ENCODE measurements at places on chromosomes 11 and 22. TPM values are rescaled to one million over a fixed set of nuclear protein-coding genes. Genes with fewer than 3 reads are reported as not detected.

DNA sequence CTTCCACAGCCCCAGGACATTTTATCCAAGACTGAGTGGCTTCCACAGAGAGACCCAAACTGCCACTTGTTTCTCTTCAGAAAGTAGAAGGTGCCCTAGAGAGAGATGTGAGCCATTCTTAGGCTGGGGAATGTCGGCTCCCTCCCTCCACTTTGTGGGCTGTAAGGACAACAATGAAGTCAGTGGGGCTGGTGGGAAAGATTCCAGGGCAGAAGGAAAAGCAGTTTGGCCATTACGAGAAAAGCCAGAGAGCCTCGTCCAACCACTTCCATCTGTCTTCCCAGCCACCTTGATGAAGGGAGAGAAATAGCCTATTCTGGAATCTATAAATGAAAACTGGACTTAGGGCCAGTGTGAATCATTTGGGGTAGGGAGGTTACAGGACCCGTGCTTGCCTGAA is 382.5 kb downstream of the NXPE2 start:
- no peaks in the 10 kb centered on the region for H3K4me1 ChIP-seq
- no peaks in the 10 kb centered on the region for H3K27me3 ChIP-seq
- no peak overlapping the region for H3K4me3 ChIP-seq
- H3K27ac ChIP-seq: no peak overlapping the region

DNA sequence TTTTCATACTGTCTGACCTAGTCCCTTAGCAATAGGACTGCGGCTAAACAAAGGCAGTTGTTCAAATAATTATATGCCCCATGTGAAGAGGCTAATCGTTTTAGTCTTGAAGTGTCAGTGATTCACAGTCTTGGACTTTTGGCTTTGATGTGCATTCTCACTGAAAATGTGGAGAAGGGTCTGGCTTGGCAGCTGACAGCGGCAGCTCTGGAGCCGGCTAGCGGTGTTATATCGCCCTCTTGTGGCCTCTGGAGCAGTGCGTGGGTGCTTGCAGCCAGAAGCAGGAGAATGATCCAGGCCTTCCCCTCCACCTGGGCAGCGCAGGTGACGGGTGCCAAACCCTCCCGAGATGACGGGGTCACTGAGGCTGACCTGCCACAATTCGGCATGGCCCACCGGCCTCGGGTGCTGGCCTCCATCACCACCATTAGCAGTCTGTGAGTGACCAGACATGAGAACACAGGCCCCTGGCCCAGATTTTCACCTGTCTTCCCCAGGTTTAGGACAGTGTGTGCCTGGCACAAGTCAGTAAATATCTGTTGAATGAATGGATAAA is 90.3 kb upstream of the PITPNB start:
- no peaks in the 10 kb centered on the region for H3K27me3 ChIP-seq
- H3K36me3 ChIP-seq: no peaks in the 10 kb centered on the region
- peak; percentile 70 for DNase-seq
- no peaks in the 10 kb centered on the region for H3K4me1 ChIP-seq
- H3K4me3 ChIP-seq: no peak overlapping the region

The MISFA gene
- total RNA-seq: 3.1 TPM

DNA sequence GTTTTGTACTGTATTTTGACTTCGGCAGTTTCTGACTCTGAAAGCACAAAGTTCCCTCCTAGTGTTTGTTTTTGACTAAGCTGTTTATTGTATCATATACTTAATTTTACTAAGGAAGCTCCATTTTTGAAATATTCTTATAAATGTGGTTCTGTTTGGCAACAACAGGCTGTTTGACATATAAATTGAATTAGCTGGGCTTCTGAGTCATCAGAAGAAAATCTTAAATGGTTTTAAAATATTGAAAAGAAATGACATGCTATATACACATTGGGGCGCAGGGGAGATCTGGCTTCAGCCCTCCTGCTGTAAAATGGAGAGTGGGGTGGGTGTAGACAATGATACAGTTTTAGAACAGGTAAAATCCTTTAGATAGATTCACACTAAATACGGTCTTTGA is 38.6 kb downstream of the SHISA8 start:
- H3K36me3 ChIP-seq: peaks cover 96% of the 10 kb centered on the region
- H3K4me1 ChIP-seq: peaks cover 12% of the 10 kb centered on the region
- no peak overlapping the region for H3K27ac ChIP-seq
- no peaks in the 10 kb centered on the region for H3K27me3 ChIP-seq

The SLC15A3 gene
- total RNA-seq: 7.6 TPM

GRCh38 chr11:128260398-128260797 is 327.0 kb downstream of the ETS1 start:
- H3K4me3 ChIP-seq: no peak overlapping the region
- DNase-seq: no peak
- H3K27ac ChIP-seq: no peak overlapping the region
- no peaks in the 10 kb centered on the region for H3K27me3 ChIP-seq
- H3K36me3 ChIP-seq: no peaks in the 10 kb centered on the region
- H3K4me1 ChIP-seq: no peaks in the 10 kb centered on the region

The PHLDB1 gene
- 27.7 TPM for total RNA-seq

GRCh38 chr11:17273668-17274282 is 2.8 kb upstream of the NUCB2 start:
- H3K27ac ChIP-seq: no peak overlapping the region
- no peaks in the 10 kb centered on the region for H3K27me3 ChIP-seq
- no peaks in the 10 kb centered on the region for H3K4me1 ChIP-seq
- no peak overlapping the region for H3K4me3 ChIP-seq
- H3K36me3 ChIP-seq: no peaks in the 10 kb centered on the region

- DNase-seq: no peak
- no peaks in the 10 kb centered on the region for H3K4me1 ChIP-seq
- no peak overlapping the region for H3K4me3 ChIP-seq
- H3K27ac ChIP-seq: no peak overlapping the region
Observed at GRCh38 chr11:133719532-133720235, 125.6 kb downstream of the SPATA19 start.

Data from psoas muscle (tissue), 8 donors.